ENCODE measurements at places on chromosomes 12 and 14. TPM values are rescaled to one million over a fixed set of nuclear protein-coding genes. Genes with fewer than 3 reads are reported as not detected.

B4GALNT3 gene
- 0.54 TPM for total RNA-seq

DHRS4L2 gene
- 5.9 TPM for total RNA-seq

CLEC4E gene
- 6.5 TPM for total RNA-seq

POTEG gene
- not detected for total RNA-seq

AMN gene
- not detected for total RNA-seq

KRT77 gene
- total RNA-seq: not detected

FGF23 gene
- total RNA-seq: not detected

GCH1 gene
- 5.0 TPM for total RNA-seq

LMO3 gene
- total RNA-seq: 49.1 TPM

TMEM132C gene
- 3.0 TPM for total RNA-seq

- no peak overlapping the region for H3K4me3 ChIP-seq
- no peaks in the 10 kb centered on the region for H3K36me3 ChIP-seq
- ATAC-seq: no peak
- peaks cover 64% of the 10 kb centered on the region for H3K27me3 ChIP-seq
Measured at GRCh38 chr12:57740656-57741412, 2.3 kb upstream of the AGAP2 start.

DNA sequence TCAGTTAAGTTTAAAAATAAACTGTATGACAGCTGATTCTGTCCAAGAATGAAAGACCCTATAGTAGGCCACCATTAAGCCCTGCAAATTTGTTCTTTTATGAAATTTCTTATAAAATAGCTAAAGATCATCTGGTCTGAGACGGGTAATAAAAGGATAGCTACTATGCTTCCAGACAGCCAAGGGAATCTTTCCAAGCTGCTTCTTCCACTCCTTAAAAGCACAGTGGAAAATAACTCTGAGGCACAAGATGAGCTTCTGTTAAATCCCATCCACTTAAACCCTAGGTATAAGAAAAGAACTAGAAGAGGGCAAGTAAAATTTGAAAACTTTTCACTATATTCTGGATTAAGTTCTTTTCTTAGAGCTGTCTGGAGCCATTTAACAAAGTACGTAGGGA, 194.3 kb downstream of the CAPZA3 start:
- peaks cover 9% of the 10 kb centered on the region for H3K4me1 ChIP-seq
- no peaks in the 10 kb centered on the region for H3K27me3 ChIP-seq
- ATAC-seq: no peak
- peak overlapping the region; percentile 61 for H3K27ac ChIP-seq

- no peaks in the 10 kb centered on the region for H3K27me3 ChIP-seq
- H3K36me3 ChIP-seq: no peaks in the 10 kb centered on the region
- H3K27ac ChIP-seq: no peak overlapping the region
- H3K4me1 ChIP-seq: no peaks in the 10 kb centered on the region
- ATAC-seq: no peak
Measured at GRCh38 chr14:61065656-61066055, 84.6 kb downstream of the SLC38A6 start.

GRCh38 chr12:110563702-110564470, 19.2 kb downstream of the PPTC7 start:
- no peaks in the 10 kb centered on the region for H3K36me3 ChIP-seq
- H3K27ac ChIP-seq: peak overlapping the region; percentile 49
- H3K27me3 ChIP-seq: no peaks in the 10 kb centered on the region
- no peak overlapping the region for H3K4me3 ChIP-seq

DNA sequence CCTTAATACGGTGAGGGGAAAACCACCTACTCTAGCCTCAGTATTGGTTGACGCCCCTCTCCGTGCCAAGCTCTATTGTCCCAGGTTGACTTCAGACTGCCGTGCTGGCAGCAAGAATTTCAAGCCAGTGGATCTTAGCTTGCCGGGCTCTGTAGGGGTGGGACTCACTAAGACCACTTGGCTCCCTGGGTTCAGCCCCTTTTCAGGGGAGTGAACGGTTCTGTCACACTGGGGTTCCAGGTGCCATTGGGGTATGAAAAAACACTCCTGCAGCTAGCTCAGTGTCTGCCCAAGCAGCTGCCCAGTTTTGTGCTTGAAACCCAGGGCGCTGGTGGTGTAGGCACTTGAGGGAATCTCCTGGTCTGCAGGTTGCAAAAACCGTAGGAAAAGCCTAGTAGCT, 107.1 kb downstream of the NUBPL start:
- H3K27ac ChIP-seq: no peak overlapping the region
- H3K4me3 ChIP-seq: no peak overlapping the region
- H3K27me3 ChIP-seq: no peaks in the 10 kb centered on the region

DNA sequence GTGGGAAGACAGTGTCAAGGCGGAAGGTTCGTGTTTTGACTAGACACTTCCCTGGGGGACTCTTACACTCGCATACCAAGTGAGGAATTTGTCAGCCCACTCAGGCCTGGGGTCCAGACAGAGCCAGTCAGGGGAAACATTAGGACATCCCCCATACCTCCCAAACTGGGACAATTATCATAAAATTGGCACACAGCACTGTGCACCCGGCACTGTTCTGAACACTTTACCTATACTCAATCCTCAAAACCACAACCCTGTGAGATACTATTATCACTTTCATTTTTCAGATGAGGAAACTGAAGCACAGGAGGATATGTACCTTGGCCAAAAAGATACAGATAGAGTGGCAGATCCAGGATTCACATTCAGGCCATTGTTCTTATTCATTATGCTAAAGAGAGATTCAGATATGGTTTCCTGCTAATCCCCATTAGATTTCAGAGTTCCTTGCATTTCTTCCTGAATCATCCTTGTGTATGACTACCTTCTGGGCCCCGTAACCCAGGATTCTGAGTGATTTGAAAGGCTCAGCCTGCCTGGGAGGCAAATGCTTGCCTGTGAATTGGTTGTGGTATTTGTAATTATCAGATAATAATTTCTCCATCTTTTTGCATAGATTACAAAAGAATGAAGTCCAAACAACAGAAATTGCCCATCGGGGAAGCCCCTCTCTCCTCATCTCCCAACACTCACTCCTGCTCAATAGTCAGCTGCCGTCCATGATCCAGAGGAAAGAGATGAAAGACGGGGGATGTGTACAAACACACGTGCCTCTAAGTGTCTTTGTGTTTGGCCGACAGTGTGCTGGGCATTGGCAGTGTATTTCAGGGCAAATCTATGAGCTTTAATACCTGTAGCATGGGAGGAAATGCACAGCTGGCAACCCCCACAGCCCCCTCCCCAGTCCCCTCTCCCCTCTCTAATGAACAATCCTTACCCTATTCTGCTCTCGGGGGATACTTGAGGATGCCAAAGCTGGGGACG, 4.6 kb downstream of the TAC3 start:
- peaks cover 33% of the 10 kb centered on the region for H3K27me3 ChIP-seq
- H3K27ac ChIP-seq: no peak overlapping the region
- no peak for ATAC-seq

- peaks cover 7% of the 10 kb centered on the region for H3K4me1 ChIP-seq
- H3K4me3 ChIP-seq: no peak overlapping the region
- ATAC-seq: no peak
- no peaks in the 10 kb centered on the region for H3K27me3 ChIP-seq
- no peaks in the 10 kb centered on the region for H3K36me3 ChIP-seq
Measured at GRCh38 chr12:116236148-116236731, 41.3 kb downstream of the MED13L start.

GRCh38 chr12:49057888-49058287, 2.7 kb downstream of the KMT2D start:
- no peaks in the 10 kb centered on the region for H3K36me3 ChIP-seq
- H3K4me1 ChIP-seq: peaks cover 37% of the 10 kb centered on the region
- H3K27ac ChIP-seq: peak overlapping the region; percentile 29
- H3K4me3 ChIP-seq: peak overlapping the region; percentile 99
- no peak for ATAC-seq
- H3K27me3 ChIP-seq: no peaks in the 10 kb centered on the region

DNA sequence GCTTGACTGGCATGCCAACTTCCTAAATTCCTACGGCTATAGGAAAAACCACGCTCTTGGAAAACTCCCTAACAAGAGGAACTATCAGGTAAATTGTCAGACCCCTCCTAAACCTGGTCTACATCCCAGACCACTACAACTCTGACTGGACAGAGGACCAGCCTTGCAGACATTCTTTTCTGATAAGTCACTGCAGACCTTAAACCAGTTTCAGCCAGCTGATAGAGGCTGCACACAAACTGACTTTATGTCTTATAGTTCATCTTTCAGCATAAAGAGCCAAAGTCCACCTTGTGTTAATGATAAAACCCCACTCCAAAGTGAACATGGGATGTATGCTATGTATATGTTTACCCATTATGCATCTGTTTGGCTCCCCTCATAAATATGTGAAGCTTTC, 166.6 kb downstream of the KTN1 start:
- no peak for ATAC-seq
- H3K36me3 ChIP-seq: no peaks in the 10 kb centered on the region
- no peak overlapping the region for H3K4me3 ChIP-seq
- no peak overlapping the region for H3K27ac ChIP-seq
- no peaks in the 10 kb centered on the region for H3K4me1 ChIP-seq
- no peaks in the 10 kb centered on the region for H3K27me3 ChIP-seq

- H3K4me3 ChIP-seq: no peak overlapping the region
- no peak overlapping the region for H3K27ac ChIP-seq
- H3K36me3 ChIP-seq: no peaks in the 10 kb centered on the region
- H3K4me1 ChIP-seq: no peaks in the 10 kb centered on the region
- H3K27me3 ChIP-seq: no peaks in the 10 kb centered on the region
- no peak for ATAC-seq
Measured at GRCh38 chr14:56248442-56248841, 130.2 kb downstream of the PELI2 start.

- peaks cover 59% of the 10 kb centered on the region for H3K4me1 ChIP-seq
- no peak for ATAC-seq
- no peaks in the 10 kb centered on the region for H3K27me3 ChIP-seq
- peaks cover 3% of the 10 kb centered on the region for H3K36me3 ChIP-seq
- H3K27ac ChIP-seq: no peak overlapping the region
- no peak overlapping the region for H3K4me3 ChIP-seq
Measured at GRCh38 chr12:20631711-20632110, 63.4 kb upstream of the SLCO1C1 start.

GRCh38 chr12:132690112-132690511, 2.7 kb downstream of the PXMP2 start:
- H3K36me3 ChIP-seq: peaks cover 19% of the 10 kb centered on the region
- no peak for ATAC-seq
- H3K4me1 ChIP-seq: peaks cover 8% of the 10 kb centered on the region
- H3K27me3 ChIP-seq: no peaks in the 10 kb centered on the region
- H3K4me3 ChIP-seq: no peak overlapping the region
- no peak overlapping the region for H3K27ac ChIP-seq

DNA sequence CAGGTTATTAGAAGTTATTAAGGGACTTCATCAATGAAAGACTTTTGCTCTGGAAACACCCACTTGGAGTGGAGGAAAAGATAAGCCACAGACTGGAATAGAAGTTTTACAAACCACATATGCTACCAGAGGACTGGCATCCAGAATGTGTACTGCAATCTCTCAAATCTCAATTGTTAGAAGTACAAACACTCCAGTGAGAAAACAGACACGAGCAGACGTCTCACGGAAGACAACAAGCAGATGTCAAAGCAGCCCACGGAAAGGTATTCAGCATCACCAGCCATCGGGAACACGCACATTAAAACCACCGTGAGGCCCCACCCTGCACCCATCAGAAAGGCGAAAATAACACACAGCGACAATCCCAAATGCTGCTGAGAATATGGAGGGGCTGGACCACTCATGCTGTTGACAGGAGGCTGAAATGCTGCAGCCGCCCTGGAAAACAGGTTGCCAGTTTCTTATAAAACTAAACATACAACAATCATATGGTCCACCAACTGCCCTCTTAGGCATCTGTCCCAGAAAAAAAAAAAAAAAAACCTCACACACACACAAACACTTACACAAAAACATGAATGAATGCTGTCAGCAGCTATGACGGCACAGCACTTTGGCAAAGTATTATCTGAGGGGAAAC, 131.9 kb upstream of the SFSWAP start:
- no peak overlapping the region for H3K27ac ChIP-seq
- H3K4me1 ChIP-seq: peaks cover 12% of the 10 kb centered on the region
- no peak overlapping the region for H3K4me3 ChIP-seq
- no peaks in the 10 kb centered on the region for H3K36me3 ChIP-seq

DNA sequence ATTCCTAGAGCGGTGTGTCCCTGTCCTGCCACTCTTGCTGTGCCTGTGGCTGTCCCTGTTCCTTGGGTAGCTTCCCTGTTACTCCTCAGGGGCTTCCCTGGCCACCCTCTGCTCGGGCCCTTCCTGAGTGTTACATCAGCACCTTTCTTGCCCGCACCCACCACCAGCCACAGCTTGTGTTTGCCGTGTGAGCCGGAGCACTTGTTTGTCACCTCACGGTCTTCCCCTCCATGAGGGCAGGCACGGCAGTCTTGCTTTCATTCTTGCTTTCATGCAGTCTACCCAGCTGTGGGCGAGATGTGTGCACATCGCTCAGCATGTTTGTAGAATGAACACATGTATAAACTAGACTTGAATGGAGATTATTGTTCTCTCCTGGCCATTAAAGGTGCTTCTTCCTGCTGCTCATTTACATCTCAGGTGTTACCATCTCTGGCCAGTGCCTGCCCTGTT, 42.0 kb downstream of the TRAF3 start:
- peaks cover 2% of the 10 kb centered on the region for H3K4me1 ChIP-seq
- no peaks in the 10 kb centered on the region for H3K27me3 ChIP-seq
- no peak overlapping the region for H3K27ac ChIP-seq
- H3K4me3 ChIP-seq: no peak overlapping the region
- ATAC-seq: no peak

DNA sequence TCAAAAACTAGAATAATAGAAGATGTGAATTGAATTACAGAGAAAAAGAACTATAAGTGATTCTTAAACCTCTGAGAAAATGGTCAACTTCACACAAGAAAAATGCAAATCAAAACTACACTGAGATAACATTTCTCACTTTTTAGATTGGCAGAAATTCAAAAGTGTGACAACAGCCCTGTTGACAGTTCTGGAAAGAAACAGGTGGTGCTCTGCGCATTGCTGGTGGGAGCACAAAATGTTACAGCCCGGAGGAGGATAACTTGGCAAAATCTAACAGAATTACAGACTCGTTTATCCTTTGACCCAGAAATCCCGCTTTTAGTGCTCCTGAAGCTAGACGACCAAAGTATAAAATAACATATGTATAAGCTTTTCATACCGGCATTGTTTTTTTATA, 222.5 kb upstream of the CNTN1 start:
- ATAC-seq: no peak
- H3K4me3 ChIP-seq: no peak overlapping the region
- no peaks in the 10 kb centered on the region for H3K36me3 ChIP-seq
- H3K27ac ChIP-seq: no peak overlapping the region

GRCh38 chr12:98422812-98423211, 92.6 kb upstream of the TMPO start:
- peaks cover 32% of the 10 kb centered on the region for H3K4me1 ChIP-seq
- H3K27ac ChIP-seq: no peak overlapping the region
- no peaks in the 10 kb centered on the region for H3K27me3 ChIP-seq
- no peak for ATAC-seq
- H3K36me3 ChIP-seq: no peaks in the 10 kb centered on the region

DNA sequence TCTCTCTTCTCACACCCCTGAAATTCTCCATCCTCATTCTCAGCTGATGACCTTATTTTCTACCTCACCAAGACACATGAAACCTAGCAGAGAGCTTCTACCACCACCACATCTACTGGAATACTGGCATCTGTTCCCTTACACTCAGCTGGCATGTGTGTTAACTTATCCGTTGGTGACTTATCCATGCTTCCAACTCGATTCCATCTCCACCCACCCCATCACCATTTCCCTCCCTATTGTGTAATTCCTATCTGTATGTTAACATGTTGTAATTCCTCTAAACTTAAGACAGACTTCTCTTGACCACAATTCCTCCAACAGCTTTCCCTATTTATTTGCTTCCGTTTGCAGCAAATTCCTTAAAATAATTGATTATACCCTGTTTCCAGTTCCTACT, 15.4 kb downstream of the C1S start:
- no peak overlapping the region for H3K4me3 ChIP-seq
- H3K4me1 ChIP-seq: peaks cover 9% of the 10 kb centered on the region
- H3K27ac ChIP-seq: no peak overlapping the region
- no peaks in the 10 kb centered on the region for H3K27me3 ChIP-seq
